ENCODE measurements at places on chromosomes 7 and 10. TPM values are rescaled to one million over a fixed set of nuclear protein-coding genes. Genes with fewer than 3 reads are reported as not detected.

- no peak for DNase-seq
Measured at GRCh38 chr7:152987656-152988055, 228.1 kb downstream of the ACTR3B start.

Gene TRPV5
- total RNA-seq: not detected

DNA sequence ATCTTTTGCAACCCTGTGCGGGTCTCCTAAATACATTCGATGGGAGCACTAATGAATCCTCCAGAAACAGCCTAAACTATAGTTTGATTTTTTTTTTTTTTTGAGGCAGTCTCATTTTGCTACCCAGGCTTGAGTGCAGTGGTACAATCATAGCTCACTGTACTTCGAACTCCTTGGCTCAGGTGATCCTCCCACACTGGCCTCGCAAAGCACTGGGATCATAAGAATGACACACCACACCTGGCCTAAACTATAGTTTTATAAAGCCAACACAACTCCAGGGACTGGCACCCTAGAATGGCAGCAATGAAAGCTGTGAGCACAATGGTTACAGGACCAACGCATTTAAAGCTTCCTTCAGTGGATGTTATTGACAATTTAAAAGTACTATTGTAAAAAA is 14.5 kb upstream of the JMJD1C start:
- DNase-seq: no peak

DNA sequence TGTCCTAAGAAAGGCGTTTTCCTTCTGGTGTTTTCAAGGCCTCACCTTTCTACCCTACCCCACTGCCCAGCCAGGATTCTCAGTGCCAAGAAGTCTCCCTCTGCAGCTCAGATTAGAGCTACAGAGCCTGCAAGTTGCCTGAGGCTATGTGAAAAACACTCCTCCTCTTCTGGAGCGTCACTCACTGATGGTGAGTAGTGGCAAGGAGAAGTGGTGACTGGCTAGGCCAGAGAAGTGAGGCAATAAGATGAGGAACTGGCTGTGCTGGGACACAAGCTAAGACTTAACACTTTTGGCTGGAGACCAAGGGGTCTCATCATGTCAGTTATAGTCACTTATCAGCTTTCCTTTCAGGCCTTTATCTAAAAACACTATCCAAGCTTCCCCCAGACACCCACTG is 86.7 kb upstream of the PRKAR2B start:
- DNase-seq: no peak

- peak; percentile 24 for DNase-seq
Measured at GRCh38 chr7:131104596-131105293, 222.9 kb upstream of the MKLN1 start.

Gene HABP2
- not detected for total RNA-seq

- DNase-seq: no peak
Measured at GRCh38 chr7:14851610-14852009, 50.9 kb downstream of the DGKB start.

DNA sequence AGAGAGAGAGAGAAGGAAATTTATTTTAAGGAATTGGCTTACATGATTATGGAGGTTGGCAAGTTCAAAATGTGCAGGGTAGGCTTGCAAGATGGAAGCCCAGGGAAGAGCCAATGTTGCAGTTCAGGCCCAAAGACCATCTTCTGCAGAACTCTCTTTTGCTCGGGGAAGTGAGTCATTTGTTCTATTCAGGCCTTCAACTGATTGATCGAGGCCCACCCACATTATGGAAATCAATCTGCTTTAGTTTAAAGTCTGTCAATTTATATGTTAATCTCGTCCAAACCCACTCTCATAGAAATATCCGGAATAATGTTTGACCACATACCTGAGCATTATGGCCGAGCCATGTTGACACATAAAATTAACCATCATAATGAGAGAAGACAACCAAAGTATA is 113.3 kb upstream of the CXCL12 start:
- DNase-seq: no peak

- no peak for DNase-seq
Measured at GRCh38 chr7:144665689-144666381, 170.0 kb downstream of the TPK1 start.

DNA sequence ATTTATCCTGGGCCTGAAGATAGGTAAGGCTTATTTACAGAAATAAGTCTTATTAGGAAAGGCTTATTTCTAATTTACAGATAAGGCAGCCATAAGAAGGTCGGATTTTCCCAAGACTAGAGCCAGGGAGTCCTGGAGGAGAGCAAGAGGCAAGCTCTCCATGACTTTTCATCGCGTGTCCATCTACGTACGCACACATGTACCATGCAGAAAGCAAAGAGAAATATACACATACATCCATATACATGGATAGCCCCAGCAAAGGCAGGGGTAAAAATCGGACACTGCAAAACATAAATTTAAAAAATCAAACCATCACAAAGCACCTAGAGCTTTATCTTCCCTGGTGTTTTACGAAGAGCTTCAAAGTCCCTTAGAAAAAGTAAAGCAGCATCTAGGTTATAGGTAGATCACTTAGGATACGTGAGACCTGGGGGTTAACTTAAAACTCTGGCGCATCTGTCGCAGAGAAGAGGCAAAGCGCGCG is 25.8 kb upstream of the ZRANB1 start:
- DNase-seq: no peak

Gene TFPI2
- not detected for total RNA-seq

DNA sequence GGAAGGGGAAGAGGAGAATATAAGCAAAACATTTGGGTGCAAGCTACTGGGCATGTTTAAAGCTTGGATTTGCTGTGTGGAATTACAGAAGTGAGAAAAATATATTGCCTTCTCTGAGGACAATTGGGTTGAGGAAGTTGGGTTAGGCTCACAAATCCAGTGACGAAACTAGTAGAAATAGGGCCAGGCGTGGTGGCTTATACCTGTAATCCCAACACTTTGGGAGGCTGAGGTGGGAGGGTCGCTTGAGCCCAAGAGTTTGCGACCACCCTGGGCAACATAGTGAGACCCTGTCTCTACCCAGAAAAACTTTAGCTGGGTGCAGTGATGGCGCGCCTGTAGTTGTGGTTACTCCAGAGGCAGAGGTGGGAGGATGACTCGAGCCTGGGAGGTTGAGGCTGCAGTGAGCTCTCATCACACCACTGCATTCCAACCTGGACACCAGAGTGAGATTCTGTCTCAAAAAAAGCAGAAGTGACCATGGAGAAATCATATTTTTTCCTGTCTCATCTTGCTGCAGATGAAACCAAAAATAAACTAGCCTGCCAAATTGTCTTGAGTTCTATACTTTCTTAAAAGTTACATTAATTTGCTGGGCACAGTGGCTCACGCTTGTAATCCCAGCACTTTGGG is 22.4 kb downstream of the NRBF2 start:
- no peak for DNase-seq

DNA sequence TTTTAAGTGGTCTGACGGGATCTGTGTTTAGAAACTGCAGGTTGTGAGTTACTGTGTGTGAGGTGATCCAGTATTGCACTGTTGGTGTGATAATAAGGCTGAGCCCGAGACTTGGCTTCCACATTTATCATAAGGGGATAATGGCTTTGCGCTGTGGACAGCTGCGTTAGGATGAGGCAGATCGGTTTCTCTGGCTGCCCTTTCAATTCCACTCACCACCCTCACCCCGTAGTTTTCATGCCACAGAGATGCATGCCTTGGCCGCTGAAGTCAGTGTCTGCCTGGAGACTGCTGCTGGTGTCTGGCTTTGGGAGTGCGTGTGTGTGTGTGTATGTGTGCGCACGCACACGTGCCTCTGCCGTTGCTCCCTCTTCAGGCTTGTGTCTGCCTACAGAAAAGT is 273.0 kb downstream of the CCDC3 start:
- no peak for DNase-seq

GRCh38 chr10:52146766-52147165 is 167.3 kb upstream of the DKK1 start:
- no peak for DNase-seq

- no peak for DNase-seq
Measured at GRCh38 chr10:122359621-122360020, 14.9 kb upstream of the PLEKHA1 start.

DNA sequence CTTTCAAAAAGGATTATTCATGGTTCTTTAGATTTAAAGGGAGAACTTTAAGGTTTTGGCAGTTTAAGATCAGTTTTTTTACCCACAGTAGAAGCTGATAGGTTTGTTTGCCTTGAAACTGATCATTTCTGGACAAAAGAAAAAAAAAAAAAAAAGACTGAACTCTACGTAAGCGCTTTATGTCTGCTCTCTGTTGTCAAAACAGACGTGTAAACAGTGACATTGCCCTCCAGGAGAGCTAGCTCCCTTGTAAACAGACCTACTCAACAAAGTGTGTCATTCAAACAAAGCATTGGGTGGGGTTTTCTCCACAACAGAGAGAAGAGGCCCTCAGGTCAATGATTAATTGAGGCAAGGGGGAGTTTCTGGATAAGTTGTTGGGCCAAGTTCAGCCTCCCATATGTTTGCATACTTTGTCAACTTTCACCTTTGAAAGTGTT is 568.1 kb upstream of the LRRN3 start:
- DNase-seq: no peak

GRCh38 chr7:132424821-132425724 is 151.2 kb downstream of the PLXNA4 start:
- DNase-seq: no peak

Gene PDE6C
- not detected for total RNA-seq

DNA sequence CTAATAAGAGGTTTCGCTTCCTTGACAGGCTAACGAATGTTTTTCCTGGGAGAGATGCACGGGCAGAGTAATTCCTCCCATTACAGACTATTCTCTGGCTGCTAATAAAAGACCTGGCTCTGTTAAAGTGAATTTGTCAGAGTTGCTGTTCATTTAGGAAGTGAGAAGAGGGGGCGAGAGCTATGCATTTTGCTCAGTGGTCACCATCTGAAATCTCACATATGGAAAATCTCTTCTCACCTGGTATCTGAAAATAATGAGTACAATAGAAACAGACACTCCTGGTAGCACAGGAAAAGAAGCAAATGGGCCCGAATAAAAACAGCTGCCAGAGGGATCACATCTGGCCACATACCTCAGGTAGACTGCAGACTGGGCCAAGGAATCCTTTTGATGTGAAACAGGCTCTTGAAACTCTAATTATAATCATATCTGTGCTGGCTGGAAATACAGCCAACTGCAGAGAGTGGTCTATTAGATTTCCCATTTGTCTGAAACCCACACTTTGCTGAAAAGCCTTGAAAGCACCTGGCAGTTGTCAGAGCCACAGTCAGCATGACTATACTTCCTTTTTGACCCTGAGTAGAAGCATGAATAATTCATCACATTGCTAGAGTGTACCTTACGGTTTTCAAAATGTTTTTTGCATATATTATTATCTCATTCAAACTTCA is 33.6 kb downstream of the AOAH start:
- DNase-seq: no peak

GRCh38 chr10:116113721-116114501 is 159.1 kb downstream of the GFRA1 start:
- no peak for DNase-seq

DNA sequence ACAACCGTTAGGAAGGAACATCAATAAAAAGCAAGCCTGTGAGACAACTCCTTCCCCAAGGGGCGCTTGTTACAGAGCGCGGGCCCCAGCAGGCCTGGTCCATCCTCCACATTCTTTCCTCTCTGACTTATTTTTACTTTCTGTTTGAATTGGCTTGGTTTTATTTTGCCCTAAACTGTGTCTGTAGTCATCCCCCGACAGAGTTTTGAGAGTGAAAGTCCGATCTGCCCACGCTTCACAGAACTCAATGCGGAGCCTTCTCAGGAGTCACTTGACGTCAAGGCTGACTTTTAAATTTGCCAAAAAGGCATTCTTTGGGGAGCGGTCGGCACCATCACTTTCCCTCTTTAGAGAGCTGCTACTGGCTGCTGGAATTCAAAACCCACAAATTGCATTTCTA is 150.1 kb upstream of the KLF6 start:
- peak; percentile 81 for DNase-seq

DNA sequence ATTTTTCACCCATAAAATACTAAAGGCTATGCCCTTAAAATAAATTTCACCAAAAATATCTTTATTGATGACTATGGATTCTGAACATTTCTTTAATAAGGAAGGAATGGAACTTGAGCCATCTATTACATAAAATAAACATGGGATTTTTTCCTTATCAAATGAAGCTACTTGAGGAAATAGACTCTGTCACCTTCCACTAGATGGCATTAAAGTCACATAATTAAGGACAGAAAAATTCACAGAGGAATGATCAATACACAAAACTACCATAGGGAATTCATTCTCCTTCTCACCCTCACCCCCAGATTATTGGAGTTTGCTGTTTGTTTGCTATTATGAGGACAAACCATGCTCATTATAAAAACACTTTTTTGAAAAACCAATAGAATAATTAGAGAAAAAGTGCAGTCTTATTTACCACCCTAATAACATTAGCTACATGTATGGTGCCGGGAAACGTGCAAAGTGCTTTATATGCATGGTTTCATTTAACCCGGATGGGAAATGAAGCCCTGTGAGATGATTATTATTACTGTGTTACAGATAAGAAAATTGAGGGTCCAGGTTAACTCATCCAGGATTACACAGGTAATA is 21.1 kb upstream of the FOXI2 start:
- no peak for DNase-seq

DNA sequence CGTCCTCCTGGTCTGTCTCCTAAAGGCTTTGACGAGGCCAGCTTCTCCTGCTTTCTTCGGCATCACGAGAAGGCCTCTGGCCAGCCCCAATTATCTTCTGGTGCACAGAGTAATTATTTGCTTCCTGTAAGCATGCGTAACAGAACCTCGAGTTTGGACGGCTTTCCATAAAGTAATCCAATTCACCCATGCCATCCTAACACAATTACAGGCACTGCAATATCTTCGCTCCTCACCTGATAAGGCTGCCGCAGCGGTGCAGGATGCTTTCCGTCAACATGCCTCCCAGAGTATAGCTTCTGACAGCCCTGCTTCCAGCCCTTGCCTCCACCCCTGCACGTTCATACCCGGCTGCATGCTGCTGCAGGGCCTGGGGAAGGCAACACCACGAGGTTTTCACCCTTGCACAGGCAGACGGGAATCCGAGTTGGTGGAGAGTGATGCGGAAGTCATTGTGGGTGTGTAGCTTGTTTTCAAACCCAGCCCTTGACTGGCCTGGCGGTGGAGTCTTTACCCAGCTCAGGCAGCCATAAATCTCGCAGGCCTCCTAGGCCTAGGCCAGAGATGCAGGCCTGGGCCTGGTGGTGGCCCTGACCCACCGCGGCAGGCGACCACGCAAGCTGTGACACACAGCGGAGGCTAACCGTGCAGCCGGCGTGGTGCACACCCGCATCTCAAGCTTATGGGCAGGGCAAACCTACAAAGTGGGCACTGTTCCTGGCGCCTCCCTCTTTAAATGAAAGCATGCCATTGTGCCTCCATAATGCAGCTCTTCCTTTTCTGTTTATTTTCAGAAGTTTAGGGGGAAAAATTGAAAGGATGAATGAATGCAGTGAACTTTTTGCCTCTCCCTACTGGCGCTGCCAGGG is 12.7 kb downstream of the EBF3 start:
- no peak for DNase-seq

Gene GSTO2
- total RNA-seq: 0.88 TPM

Gene GOLGA7B
- 10.5 TPM for total RNA-seq

Gene NEBL
- total RNA-seq: not detected

DNA sequence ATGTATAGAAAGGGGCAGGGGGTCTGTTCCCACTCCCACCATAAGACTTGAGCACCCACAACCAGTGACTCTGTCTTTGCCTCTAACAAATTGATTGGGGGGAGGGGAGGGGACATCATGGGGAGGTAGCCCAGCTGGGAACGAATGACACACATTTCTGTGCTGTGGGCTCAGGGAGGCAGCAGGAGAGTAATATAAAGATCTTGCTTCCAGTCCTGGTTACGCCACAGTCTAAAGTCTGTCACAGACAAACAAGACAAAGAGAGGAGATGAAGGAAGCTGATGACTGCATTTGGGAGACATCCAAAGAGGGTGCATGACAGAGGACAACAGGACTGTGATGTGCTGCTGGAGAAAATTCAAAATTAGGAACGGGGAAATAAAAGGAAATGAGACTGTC is 153.9 kb downstream of the ACTR3B start:
- DNase-seq: no peak
